Liver (tissue), 10 donors: ENCODE measurements at places on chromosomes 7 and 10. TPM values are rescaled to one million over a fixed set of nuclear protein-coding genes. Genes with fewer than 3 reads are reported as not detected.

DNA sequence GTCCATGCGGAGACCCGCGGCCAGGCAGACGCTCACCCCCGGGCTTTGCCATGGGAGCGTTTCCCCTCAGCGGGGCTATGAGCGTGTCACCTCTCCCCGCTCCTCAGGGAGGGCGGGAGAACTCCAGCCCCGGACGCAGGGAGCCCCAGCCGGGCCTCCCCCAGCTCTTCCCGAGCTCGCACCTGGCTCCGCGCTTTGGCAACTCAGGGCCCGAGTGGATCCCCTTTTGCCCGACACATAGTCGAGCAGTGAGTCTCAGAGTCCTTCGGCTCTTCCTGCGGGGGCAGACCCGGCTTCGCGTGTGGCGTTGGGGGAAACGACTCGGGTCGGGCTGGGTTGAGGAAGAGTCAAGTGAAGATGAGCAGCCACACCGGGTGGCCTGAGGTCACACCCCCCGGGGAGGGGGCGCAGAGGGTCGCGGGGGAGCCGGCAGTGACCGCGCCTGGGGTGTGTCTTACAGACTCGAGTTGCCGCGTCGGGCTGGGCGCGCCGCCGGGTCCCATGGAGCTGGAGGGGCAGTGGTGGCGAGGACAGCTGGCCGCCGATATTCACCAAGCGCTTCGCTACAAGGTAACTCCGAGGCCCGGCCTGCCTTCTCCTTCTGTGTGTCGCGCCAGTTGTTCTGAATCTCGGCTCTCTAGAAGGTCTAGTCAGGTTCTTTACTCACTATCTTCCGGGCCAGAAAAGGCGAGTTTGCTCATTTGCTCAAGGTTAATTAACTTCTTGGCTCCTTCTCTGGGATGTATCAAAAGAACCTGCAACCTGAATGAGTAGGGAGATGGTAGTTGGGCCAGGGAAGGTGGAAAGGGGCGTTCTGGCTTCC, 721 bp downstream of the CCNJ start:
- DNase-seq, result peak; percentile 57

DNA sequence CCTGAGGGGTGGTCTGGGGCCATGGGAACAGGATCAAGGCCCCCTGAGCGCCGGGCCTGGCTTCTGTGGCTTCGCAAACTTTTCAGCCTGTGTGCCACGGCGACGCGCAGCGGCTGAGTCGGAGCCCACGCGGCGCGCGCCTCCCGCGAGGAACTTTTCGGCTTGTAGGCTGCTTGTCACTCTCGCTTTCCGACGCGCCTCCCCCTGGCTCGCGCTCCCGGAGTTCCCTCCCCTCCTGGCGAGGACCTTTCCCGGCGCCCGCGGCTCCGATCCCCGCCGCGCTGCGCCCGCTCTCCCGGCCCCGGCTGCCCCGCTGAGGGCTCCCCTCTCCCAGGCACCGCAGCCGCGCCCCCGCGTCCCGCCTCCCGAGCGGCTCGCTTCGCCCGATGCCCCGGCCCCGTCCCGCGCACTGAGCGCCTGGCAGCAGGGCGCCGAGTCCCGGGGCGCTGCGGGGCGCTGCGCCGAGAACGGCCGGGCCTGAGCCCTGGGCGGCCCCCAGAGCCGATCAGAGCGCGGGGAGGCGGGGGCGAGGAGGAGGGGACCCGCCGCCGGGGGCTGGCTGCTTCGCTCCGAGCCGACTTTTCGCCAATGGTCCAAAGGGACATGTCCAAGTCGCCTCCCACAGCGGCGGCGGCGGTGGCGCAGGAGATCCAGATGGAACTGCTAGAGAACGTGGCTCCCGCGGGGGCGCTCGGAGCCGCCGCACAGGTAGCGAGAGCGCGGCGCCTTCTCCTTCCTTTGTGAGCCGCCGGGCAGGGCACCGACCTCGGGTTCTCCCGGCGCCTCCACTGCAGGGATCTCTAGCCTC, at the start of gene CACNB2:
Gene CACNB2 (plus strand): TSS at position 276 of the 808 bp plus-strand sequence.
- DNase-seq, result peak; percentile 37

DNA sequence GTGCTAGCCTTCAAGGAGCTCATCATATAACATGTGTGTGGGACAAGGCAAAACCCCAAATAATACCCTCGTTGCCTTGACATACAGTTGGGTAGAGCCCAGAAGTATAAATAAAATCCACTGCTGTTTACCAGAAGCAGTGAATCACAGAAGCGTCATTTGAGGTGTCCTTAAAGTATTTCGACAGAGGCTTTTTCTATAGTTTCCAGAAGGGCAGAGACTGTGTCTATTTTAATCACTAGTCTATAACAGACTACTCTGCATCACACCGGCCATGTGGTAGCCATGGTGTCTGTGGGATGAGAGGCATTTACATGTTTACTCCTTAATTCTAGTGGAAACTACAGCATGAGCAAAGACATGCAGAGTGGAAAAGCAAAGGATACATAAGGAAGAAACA, 131.3 kb downstream of the CTTNBP2 start:
- DNase-seq, result no peak

The FOXI2 gene
- total RNA-seq, result under 0.01 TPM

DNA sequence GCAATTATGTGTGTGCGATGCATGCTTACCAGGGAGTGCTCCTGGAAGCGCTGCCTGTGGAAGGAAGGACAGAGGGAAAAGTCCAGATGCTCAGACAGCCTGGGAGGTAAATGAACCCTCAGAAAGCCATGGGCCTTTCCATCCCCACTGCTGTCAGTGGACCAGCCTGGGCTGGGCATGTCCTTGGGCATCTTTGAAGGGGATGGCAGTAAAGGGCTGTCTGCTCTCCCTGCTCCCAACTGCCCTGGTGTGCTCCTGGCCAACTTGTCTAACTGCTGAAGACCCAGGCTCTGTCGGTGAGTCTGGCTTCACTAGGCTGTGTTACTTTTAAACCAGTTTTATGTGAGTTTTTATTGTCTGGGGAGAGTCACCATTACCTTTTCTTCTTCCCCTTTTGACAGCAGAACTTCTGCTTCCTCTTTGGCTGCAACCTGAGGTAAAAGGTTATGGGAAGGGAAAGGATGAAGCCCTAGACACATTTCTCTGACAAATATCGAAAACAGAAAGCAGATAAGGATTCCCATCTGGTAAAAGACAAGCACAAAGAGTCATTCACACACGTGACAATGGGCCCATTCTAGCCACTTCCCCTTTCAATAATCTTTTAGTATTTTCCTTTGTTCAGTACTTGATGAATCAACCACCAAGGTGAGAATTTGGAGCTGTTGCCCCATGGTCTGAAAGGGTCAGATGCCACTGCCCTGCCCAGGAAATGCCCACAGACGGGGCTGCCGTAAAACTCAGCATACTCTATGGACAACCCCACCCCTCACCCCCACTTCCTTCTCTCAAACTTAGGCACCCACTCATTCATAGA, 27.6 kb upstream of the PIK3AP1 start:
- DNase-seq, result no peak

DNA sequence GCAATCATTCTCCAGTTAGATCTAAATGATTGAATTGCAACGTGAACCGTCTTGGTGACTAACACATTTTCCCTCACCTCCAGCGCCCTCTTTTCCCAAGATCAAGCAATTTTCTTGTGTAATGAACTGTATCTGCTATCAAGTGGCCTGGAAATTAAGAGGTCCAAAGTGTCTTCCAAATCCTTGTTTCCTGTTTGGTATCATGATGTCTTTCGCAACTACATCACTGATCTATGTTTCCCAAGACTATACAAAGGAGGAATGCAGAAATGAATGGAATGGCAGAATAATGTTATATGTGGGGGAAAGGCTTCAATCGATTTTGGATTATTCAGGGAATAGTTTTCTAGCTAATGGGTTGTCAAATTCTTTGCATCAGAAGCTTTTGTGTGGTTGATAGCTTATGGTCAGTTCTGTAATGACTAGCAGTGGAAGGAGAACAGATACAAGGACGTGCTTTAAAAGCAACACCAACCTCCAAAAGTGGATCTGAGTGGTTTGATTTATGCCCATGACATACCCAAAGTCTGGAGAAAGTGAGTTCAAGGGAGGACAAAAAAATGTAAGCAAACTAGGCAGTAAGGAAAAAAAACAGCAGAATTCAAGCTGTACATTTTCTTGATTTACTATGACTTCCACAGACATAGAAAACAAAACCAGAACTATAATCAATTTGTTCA, 14.6 kb upstream of the ZEB1 start:
- no peak for DNase-seq

DNA sequence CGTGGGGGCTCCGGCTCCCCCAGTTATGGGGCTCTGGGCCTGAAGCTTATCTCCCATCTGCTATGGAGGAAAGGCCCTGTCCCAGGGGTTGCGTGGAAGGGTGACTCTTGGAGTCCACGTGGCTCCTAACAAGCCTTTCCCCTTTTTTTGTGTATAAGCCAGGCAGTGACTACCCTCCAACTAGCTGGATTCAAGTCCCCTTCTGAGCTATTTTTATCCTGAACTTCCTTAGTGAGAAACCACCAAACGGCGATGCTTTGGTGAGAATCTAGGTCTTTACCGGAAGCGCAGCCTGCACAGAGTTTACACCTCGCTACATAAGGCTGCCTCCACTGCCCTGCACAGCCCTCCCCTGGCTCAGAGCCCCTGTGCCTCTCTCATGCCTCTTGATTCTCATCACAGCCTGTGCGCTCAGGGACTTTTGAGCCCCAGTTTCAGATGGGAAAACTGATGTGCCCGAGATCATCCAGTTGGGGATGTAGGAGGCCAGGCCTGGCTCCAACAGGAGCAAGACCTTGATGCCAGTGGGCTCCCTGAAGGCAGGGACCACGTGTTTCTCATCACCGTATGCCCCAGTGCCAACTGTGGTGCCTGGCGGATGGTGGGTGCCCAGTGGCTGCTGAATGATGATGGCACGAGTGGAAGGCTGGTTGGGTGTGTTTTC, 102.3 kb upstream of the PPIF start:
- no peak for DNase-seq

The NUDCD3 gene
- 22.1 TPM for total RNA-seq

- DNase-seq, result peak; percentile 56
Measured at GRCh38 chr10:77641788-77642397, 4.3 kb upstream of the KCNMA1 start.

The TRIM56 gene
- total RNA-seq, result 9.2 TPM
